ENCODE measurements at places on chromosomes 5 and 9.

DNA sequence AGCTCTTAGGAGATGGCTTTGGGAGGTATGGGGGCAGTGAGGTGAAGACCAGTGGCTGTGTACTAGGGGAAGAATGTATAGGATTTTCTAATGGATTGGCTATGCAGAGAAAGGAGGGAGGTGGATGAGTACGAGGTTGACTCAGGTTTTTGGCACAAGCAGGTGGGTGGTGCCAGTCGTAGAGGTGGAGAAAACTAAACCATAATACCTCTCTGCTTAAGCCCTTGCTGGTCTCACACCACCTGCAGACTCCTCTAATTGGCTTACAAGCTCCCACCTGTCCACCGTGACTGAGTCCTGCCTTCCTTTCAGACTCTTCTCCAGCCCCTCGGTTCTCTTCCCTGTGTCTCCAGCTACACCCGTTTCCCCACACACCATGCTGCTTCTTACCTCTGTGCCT is 521.7 kb upstream of the CLINT1 start:
- DNase-seq = no peak

- no peak for DNase-seq
Measured at GRCh38 chr5:118439831-118440230, 548.5 kb downstream of the DTWD2 start.

GRCh38 chr9:131358556-131358955 is 35.3 kb upstream of the PRRC2B start:
- no peak for DNase-seq

GRCh38 chr5:175452166-175452565 is 8.2 kb upstream of the DRD1 start:
- no peak for DNase-seq

DNA sequence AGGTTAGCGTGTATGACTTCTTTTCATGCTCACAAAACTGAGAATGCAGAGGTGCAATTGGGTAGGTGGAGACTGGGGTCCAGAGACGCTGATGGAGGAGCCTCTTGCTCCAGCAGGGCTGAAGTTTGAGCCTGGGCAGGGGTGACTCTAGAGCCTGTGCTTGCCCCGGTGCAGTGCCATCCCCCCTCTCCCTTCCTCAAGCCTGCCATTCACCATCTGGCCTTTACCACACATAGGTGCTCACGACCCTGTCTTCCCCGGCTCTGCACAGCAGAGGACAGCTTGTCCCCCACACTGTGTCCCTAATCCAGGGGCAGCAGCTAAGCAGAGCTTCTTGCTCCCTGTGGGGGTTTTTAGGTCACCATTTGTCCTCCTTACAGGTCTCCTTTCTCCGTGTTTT is 86.5 kb downstream of the DAP start:
- no peak for DNase-seq

DNA sequence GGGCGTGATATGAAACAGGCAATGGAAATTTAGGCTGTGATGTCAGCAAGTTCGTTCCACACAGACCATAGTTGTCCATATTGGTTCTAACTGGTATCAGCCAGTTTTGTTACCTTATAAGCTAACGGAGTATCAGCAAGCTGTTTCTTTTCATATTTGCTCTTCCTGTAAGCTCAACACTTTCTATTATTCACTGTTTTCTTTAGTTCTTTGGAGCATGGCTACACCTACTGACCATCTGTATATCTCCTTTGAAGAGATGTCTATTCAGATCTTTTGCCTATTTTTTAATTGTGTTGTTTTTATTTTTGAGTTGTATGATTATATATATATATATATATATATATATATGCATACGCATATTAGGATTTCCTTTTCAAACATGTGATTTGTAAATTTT is 1057.2 kb upstream of the CDH10 start:
- no peak for DNase-seq

- DNase-seq = peak; percentile 71
Measured at GRCh38 chr5:92775711-92776615, 805.1 kb downstream of the NR2F1-AS1 start.

DNA sequence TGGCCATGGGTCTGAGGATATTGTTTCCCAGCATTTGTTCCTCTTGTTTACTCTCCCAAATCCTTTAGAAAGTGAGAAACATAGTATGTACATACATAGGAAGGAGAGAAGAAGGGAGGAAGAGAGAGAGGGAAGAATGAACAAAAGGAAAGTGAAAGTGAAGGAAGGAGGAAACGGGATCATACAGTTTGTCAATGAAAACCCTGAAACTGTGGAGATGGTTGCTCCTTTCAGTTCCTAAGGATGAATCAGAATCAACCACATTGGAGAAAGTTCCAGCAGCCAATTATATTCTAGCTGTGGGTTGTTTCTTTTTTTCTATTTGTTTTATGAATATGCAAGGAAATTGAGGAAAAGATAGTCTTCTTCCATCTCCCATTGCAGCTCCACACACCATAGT is 396.5 kb downstream of the MLLT3 start:
- peak; percentile 17 for DNase-seq

GRCh38 chr5:170681013-170681433 is 102.5 kb upstream of the GABRP start:
- peak; percentile 24 for DNase-seq

GRCh38 chr5:82544004-82544403 is 265.9 kb upstream of the RPS23 start:
- no peak for DNase-seq

DNA sequence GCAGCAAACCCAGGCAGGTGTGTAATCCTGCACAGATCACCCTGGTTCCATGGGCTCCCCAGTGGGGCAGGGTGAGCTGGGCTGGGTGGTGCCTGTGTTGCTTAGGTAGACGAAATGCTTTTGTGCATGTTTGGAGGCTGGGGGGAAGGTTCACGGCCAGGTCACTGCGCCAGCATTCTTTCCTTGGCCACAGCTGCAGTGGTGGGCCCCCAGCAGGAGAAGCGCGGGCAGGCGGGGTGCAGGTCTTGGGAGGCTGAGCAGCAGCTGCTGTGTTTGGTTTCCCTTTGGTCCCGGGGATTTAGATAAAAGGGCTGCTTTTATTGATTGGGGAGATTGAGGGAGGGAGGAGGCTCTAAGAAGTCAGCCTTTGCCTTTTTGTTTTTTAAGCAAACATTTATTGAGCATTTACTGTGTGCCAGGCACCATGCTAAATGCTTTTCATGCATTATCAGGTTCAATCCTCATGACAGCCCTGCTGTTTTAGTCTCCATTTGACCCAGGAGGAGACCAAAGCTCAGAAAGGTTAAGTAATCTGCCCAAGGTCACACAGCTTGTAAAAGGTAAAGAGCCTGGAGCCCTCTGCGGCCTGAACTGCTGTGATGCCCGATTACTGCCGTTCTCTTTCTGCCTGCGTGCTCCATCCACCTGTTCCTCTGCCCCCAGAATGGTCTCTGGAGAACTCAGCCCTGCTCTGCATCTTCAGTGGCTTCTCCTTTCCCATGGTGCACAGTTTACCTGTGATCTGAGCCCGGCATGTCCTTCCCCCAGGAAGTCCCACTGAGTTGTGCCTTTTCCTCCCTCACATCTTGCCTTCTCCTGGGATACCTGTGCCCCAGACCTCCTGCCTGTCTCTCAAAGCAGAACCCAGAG is 94.4 kb downstream of the MACROH2A1 start:
- DNase-seq = no peak

- DNase-seq = no peak
Measured at GRCh38 chr9:130246126-130246525, 19.4 kb upstream of the HMCN2 start.

- no peak for DNase-seq
Measured at GRCh38 chr9:257957-258356, 43.3 kb downstream of the DOCK8 start.

DNA sequence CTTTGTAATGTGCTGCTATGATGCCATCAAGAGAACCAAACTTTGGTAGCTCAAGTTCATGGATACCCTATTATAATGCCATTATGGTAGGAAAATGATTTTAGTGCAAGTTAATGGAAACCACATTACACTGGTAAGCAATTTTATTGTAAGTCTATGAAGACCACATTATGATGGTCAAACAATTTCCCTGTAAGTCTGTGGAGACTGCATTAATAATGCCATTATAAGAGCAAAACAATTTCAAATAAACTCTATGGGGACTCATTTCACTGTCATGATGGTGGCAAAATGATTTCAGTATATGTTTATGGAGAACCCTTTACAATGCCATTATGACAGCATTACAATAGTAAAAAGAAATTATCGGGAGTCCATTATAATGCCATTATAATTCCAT is 602.0 kb upstream of the MEF2C start:
- no peak for DNase-seq

DNA sequence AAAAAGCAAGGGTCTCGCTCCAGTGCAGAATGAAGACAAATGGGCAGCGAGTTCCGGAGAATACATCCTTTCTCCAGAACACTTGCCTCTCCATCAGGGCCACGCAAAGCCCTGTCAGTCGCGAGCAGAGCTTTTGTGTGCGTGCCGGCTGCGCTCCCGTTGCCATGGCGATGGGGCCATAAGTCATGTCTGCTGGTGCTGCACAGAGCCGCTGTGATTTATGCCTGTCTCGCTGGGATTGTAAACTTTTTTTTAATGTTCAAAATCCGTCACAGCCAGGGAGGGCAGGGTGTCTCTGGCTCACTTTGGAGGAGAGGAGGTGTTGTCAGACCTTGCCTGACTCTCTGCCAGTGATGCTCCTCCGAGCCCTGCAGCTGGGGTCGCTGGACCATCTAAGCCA is 272.7 kb downstream of the TRIM32 start:
- DNase-seq = peak; percentile 15

DNA sequence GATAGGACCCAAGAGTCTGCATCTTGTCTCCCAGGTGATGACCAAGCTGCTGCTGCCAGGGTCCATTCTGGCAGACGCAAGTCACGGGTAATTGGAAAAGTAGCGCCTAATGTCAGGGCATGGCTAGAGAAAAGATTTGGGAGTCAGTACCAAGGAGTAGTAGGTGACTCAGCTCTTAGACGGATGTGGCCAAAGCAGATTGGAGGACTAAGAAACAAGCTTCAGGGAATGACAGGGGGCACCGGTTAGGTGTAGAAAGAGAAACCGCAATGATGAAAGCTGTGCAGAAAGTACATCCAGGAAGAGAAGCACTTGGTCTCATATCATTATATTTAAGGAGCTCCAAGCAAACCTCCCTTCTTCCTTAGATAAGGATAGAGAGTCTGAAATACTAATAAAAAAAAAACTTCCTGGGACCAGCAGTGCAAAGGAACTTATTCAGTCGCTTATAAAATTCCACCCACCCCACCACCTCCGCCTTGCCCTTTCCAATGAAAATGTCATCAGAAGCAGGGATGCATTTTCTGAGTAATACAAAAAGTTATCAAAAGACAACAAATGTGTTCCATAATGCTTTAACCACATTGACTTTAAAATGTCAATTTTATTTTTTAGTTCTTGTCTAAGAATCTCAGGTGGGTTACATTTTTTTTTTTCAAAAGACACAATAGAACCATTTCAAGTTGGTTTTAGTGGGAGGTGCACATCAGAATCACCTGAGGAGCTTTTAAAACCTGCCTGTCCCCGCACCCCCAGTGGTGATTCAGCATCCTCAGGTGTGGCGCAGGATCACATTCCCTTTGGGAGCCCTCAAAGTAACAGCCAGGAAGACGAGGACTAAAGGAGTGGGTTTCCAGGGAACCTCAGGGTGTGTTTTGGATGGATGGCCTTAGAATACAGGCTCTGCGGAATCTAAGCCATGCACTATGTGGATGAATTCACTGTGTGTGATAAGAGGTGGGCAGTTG is 31.2 kb downstream of the PTPN3 start:
- DNase-seq = peak; percentile 24

GRCh38 chr5:91848453-91848852 is 465.3 kb upstream of the ARRDC3 start:
- peak; percentile 81 for DNase-seq

- DNase-seq = peak; percentile 83
Measured at GRCh38 chr9:81125446-81126092, 563.8 kb downstream of the TLE1 start.

GRCh38 chr9:128790536-128790935 is 3.5 kb downstream of the TBC1D13 start:
- no peak for DNase-seq

GRCh38 chr5:135007749-135008363 is 26.2 kb downstream of the PITX1 start:
- no peak for DNase-seq

- DNase-seq = no peak
Measured at GRCh38 chr9:15086778-15087324, 176.6 kb upstream of the FREM1 start.

GRCh38 chr5:157912621-157913325 is 53.8 kb upstream of the CLINT1 start:
- no peak for DNase-seq

All from ELR (cell line).